ENCODE measurements at places on chromosomes 6 and 20.

DNA sequence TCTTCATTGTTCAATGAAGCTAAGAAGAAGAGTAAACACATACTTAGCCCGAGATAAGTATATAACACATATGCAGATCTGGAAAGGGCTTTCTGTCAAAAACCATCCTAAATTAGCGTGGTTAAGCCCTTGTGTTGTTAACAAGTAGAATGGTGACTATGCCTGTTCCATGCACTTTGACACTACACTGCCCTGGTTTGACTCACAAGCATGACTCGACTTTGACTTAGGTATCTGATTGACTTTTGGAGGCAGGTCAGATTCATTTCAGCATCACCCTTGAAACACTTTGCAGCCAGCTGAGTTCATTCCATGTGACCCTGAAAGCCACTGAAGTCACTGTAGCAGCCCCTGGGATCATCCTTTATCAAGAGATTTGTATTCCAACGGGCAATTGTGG, 239.8 kb downstream of the TBX18 start:
- DNase-seq: no peak

DNA sequence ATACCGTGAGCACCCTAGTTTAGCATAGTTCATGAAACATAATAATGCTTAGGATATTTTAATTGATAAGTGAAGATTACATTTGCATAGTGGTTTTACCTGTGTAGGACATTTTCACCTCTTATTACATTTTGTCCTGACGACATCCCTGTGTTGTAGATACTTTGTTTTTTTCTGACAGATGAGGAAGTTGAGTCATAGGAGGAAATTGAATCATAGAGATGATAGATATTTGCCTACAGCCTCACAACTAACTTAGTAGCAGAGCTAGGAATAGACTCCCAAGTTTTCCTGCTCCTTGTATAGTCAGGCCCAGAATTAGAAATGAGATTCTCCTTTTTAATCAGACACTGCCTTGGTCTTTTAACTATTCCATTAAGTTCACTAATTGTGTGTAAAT, 100.5 kb upstream of the SUPT3H start:
- no peak for DNase-seq

DNA sequence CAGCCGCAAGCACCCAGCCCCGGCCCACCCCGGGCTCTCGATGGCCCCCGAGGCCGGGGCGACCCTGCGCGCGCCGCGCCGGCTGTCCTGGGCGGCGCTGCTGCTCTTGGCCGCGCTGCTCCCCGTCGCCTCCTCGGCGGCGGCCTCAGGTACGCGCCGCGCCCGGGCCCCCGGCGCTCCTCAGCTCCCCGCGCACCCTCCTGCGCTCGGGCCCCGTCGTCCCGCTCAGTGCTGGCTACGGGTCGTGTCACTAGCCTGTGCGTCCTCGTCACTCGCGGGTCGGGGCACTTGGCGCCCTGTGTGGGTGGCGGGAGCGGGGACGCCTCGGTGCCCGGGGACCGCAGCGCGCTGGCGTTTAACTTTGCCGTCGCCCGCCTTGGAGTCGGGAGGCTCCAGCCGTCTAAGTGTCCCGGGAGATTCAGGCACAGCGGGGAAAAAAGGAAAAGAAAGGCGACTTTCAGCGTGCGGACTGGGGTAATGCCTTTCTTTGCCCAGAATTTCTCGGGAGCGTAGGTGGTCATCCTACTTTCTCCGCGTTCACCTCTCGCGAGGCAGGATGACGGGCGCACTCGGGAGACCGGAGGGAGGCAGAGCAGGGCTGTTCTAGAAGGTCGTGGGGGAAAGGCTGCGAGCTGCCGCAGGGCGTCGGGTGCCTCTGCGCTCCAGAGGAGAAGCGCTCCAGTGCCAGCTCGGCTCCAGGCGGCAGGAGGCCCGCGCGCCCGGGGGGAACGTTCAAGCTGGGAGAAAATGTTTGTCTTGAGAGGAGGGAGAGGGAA, 545 bp downstream of the FNDC1 start:
- DNase-seq: no peak

GRCh38 chr6:162032620-162033019, 694.9 kb downstream of the PRKN start:
- peak; percentile 44 for DNase-seq

- DNase-seq: no peak
Observed at GRCh38 chr6:153849072-153849779, 189.8 kb upstream of the OPRM1 start.

DNA sequence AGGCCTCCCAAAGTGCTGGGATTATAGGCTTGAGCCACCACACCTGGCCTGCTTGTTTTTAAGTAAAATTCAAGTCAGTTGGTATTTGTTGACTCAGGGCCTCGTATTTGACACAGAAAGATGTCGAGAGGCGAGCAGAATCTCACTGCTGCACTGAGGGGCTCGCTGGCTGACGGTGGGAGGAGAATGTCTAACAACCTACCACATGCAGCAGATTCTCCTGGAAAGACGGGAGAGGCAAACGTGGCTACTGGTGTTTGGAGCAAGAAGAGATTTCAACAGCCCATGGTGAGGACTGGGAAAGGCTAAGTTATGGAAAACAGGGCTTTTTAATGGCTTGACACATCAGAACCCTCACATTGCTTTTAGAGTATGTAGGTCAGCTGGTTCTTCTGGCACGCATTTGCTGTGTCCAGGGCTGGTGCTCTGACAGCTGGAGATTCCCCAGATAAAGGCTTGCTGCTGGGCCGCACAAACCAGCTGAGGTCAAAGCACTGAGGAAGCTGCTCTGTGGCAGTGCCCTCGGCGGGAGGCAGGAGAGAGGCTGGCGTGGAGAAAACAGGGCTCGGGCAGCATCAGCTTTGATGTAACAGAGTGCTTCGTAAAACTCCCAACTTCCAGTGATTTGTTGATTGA, 84.2 kb upstream of the FRMD1 start:
- no peak for DNase-seq

DNA sequence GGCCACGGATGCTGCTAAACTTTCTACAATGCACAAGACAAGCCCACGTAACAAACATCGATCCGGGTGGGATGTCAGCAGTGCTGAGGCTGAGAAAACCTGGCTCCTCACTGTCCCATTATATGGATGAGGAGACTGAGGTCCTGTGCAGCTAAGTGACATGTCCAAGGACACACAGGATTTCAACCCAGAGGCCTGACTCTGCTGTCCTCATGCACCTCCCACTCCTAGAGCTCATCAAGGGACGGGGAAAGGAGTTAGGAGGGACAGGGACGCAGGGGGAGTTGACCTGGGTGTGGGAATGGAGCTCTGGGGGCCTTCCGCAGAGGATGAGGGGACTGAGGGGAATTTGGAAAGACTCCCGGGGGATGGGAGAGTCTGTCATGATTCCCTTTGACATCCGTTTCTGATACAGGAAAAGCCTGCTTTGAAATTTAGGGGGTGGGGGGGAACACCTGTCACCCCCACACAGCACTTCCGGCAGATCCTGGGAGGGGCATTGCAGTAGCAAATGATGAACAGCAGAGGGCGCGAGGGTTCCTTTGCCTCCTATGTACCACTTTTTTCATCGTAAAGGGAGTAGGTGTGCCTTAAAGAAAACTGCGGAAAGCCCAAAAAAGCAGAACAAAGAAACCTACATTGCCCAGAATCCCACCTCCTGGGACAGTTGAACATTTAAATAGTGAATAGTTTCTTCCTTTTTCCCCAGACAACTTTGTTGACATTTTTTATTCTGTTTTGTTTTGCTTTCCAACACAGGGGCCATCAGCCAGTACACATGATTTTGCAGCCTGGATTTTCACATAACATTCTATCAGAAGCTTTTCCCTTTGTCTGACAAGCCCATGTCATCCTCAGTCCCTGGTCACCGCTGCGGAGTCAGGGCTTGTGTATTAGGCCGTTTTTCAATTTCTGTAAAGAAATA, 48.6 kb downstream of the SLC2A10 start:
- no peak for DNase-seq

- DNase-seq: no peak
Observed at GRCh38 chr6:133966654-133967329, 13.8 kb downstream of the TBPL1 start.

- peak; percentile 29 for DNase-seq
Observed at GRCh38 chr6:39452306-39453145, 130.0 kb upstream of the KCNK16 start.

DNA sequence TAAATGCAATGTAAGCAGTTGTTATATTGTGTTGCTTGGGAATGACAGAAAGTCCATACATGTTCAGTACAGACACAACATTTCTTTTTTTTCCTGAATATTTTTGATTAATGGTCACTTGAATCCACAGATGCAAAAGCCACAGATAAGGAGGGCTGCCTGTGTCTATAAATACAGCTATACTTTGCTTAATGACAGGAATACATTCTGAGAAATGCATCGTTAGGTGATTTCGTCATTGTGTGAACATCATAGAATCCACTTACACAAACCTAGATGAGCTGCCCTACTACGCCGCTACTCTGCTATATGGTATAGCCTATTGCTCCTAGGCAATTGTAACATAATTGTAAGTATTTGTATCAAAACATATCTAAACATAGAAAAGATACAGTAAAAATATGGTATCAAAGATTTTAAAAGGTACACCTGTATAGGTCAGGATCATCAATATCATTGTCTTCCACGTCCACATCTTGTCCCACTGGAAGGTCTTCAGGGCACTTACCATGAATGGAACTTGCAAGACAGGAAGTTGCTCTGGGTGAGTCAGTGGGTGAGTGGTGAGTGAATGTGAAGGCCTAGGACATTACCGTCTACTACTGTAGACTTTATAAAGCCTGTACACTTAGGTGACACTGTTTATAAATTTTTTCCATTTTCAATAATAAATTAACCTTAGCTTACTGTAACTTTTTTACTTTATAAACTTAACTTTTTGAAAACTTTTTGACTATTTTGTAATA, 27.9 kb upstream of the POPDC3 start:
- no peak for DNase-seq

GRCh38 chr6:148608199-148608951, 138.5 kb upstream of the UST start:
- no peak for DNase-seq

DNA sequence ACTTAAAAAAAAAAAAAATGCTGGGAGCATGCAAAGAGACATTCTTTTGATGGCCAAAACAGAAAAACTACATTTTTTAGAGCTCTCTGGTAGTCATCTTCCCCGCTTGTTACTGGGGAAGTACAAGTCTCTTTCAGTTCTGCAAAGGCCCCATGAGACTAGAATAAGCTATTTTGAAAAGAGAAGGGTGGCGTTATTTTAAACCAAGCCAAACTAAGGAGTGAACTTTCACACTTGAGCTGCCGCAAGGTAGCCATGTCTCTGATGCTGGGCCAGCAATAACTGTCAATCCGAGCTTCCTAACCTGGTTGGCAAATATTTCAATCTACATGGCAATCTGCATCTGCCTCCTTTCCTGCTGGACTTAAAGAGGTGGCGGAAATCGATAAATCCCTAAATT, 96.7 kb downstream of the L3MBTL3 start:
- no peak for DNase-seq

All from fibroblast of skin of left quadriceps (primary cell).